Esophagus mucosa (tissue), 1 donor: ENCODE measurements at places on chromosomes 2 and 18. TPM values are rescaled to one million over a fixed set of nuclear protein-coding genes. Genes with fewer than 3 reads are reported as not detected.

GRCh38 chr2:85353876-85354285 lies 447 bp downstream of the RETSAT start:
- ATAC-seq = peak; percentile 85

DNA sequence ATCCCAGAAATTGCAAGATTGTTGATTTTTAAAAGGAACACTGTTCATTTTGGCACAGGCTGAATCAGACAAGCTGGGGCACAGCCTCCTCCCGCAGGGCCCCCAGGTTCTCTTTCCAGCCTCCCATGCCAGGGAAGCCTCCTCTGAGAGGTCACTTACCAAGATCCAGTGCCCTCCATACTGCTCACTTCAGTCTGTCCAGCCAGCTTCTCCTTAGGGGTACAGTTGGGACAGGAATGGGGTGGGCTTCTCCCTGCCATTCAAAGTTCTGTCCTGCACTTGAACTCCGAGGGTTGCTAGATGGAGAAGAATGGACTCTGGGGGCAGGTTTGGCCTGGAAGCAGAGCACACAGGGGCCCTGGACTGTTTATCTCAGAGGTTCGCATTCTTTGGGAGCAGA lies 7.5 kb upstream of the CYP26B1 start:
- no peak for ATAC-seq

DNA sequence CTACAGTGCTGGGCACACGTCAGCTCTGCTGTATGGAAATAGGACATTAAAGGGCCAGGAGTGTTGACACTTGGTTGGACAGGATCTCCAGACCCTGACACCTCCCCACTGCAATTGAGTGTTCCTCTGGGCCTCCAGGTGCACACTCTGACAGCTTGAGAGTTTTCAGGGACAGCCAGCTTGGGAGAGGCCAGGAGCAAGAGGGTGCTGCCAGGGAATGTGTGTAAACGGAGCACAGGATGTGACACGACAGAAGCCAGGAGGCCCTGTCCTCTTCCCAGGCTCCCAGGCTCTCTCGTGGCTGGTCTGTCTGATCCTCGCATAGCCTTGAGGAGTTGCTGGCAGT lies 318.1 kb upstream of the HS6ST1 start:
- ATAC-seq = no peak

DNA sequence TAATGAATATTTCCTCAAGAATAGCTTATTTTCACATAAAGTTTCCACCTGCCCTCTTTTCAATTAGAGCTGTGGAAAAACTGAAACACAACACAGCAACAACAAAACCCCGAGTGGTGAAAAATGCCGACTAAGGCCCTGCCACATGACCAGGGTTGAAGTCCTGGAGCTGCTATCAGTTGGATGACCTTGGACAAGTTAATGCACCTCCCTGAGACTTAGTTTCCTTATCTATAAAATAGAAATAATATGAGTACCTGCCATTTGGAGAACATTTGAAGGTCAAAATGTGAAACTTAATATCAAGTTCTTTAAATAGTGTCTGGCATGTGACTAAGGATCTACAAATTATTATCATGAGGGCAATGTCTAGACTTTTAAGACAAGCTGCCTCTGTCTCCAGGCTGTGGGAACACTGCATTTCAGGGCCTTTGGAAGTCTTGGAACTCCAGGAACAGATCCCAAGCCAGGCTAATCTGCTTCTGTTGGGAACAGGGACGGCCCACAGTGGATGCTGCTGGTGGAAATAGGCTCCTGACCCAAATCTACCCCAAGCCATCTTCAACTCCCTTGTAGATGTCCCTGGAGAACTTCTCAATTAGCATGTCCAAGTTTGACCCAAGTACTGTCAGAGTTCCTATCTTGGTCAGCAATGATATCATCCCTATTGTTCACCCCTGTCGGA lies 42.0 kb upstream of the TRIB2 start:
- no peak for ATAC-seq

GRCh38 chr2:179428649-179429048 lies 164.0 kb upstream of the SESTD1 start:
- ATAC-seq = no peak

- ATAC-seq = no peak
Measured at GRCh38 chr2:15223887-15224286, 337.2 kb downstream of the NBAS start.

The SIX3 gene
- total RNA-seq = not detected

The EIF2AK2 gene
- total RNA-seq = 15.4 TPM

The WNT10A gene
- 3.4 TPM for total RNA-seq

The TOGARAM2 gene
- total RNA-seq = 0.16 TPM
